ENCODE measurements at places on chromosomes 16 and 17.

- DNase-seq: no peak
- H3K4me3 ChIP-seq: no peak within 1 kb of the TSS
- H3K4me1 ChIP-seq: peaks cover 8% of the 10 kb centered on the region
- peaks cover 28% of the 10 kb centered on the region for H3K27me3 ChIP-seq
Measured at GRCh38 chr16:31428279-31428597, at the start of gene COX6A2. COX6A2 (minus strand) TSS chr16:31428360; CDS start chr16:31428325, 35 bp downstream.

GRCh38 chr17:18916816-18917500 lies 35.0 kb upstream of the SLC5A10 start:
- H3K4me1 ChIP-seq: peaks cover 54% of the 10 kb centered on the region
- DNase-seq: no peak
- peak overlapping the region; percentile 74 for H3K27ac ChIP-seq
- no peak overlapping the region for H3K4me3 ChIP-seq

GRCh38 chr17:79870540-79870939 lies 31.3 kb upstream of the CBX4 start:
- H3K4me3 ChIP-seq: no peak overlapping the region
- DNase-seq: no peak
- no peaks in the 10 kb centered on the region for H3K36me3 ChIP-seq
- H3K4me1 ChIP-seq: peaks cover 9% of the 10 kb centered on the region

- no peaks in the 10 kb centered on the region for H3K4me1 ChIP-seq
- H3K27ac ChIP-seq: no peak overlapping the region
- DNase-seq: no peak
Measured at GRCh38 chr16:86100205-86101136, 201.5 kb downstream of the IRF8 start.

GRCh38 chr16:67968400-67969253 lies at the start of gene SLC12A4:
SLC12A4 (minus strand) TSS chr16:67968637; CDS start chr16:67968553, 84 bp downstream.
- no peaks in the 10 kb centered on the region for H3K27me3 ChIP-seq
- peak within 1 kb of the TSS; percentile 100 for H3K4me3 ChIP-seq
- H3K36me3 ChIP-seq: peaks cover 12% of the 10 kb centered on the region
- DNase-seq: peak; percentile 87
- H3K27ac ChIP-seq: peak within 1 kb of the TSS; percentile 96

GRCh38 chr17:27303734-27304133 lies 9.8 kb downstream of the WSB1 start:
- DNase-seq: no peak
- no peaks in the 10 kb centered on the region for H3K27me3 ChIP-seq
- no peak overlapping the region for H3K27ac ChIP-seq

DNA sequence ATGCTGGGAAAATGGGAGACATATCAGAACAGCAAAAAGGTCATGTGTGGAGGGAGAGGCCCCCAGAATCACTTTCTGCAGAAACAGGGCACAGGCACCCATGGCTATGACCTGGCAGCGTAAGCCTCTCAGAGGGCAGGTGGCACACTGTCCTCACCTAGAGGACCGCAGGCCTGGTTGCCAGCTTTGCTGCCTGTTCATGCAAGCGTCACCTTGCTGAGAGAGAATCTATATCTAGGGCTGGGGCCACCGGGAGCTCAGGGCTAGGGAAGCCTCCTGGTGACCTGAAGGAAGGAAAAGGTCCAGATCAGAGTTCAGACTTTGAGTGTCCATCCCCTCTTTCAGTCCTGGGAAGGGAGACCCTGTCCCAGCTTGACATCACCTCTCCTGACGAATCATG lies 78.7 kb downstream of the GOSR1 start:
- peaks cover 12% of the 10 kb centered on the region for H3K4me1 ChIP-seq
- no peak overlapping the region for H3K27ac ChIP-seq
- H3K4me3 ChIP-seq: no peak overlapping the region
- no peak for DNase-seq

DNA sequence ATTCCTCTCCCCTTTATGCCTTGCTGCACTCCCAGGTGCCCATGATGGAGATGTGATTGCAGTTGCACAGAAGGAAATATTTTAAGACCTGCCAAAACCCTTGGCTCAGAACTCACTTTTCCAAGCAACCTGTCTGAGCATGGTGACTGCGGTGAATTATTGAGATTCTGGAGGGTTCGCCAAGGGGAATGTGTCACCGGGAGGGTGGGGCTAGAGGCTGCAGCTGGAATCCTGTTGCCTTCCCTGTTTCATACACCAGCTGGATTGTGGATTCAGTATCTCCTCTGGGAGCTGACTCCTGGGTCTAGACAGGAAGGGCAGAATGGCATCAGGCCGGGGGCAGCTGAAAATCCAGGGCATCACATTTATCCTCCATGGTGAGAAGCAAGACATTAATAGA lies 527.2 kb downstream of the TMEM114 start:
- no peaks in the 10 kb centered on the region for H3K36me3 ChIP-seq
- H3K27me3 ChIP-seq: no peaks in the 10 kb centered on the region
- no peak overlapping the region for H3K27ac ChIP-seq
- no peak overlapping the region for H3K4me3 ChIP-seq

- H3K27me3 ChIP-seq: no peaks in the 10 kb centered on the region
- no peak for DNase-seq
- H3K36me3 ChIP-seq: no peaks in the 10 kb centered on the region
- H3K27ac ChIP-seq: no peak overlapping the region
- H3K4me1 ChIP-seq: no peaks in the 10 kb centered on the region
Measured at GRCh38 chr16:62272035-62272434, 235.8 kb upstream of the CDH8 start.

GRCh38 chr17:43853546-43853945 lies 6.6 kb downstream of the CD300LG start:
- peaks cover 51% of the 10 kb centered on the region for H3K27me3 ChIP-seq
- no peaks in the 10 kb centered on the region for H3K4me1 ChIP-seq

DNA sequence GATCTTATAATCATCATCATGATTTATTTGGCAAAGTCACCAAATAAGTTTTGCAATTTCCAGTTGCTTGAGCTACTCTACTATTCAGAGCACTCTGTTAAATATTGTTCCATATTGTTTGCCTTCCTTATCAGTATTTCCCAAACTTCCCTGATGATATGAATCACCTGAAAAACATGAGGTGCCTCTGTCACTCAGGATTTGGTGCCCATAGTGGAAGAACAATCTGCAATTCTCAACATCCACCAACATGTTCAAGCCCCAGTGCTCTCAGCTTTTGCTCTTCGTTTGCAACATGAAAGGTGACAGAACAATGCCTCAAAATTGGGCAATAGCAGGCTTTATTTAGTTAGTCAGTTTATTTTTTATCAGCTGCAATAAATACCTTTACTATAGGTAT lies 28.6 kb upstream of the WSB1 start:
- peaks cover 4% of the 10 kb centered on the region for H3K4me1 ChIP-seq
- no peak for DNase-seq
- no peak overlapping the region for H3K27ac ChIP-seq
- H3K36me3 ChIP-seq: no peaks in the 10 kb centered on the region
- no peak overlapping the region for H3K4me3 ChIP-seq
- no peaks in the 10 kb centered on the region for H3K27me3 ChIP-seq

GRCh38 chr16:4115949-4116318 lies 308 bp downstream of the ADCY9 start:
- no peak for DNase-seq
- H3K36me3 ChIP-seq: peaks cover 3% of the 10 kb centered on the region
- H3K4me1 ChIP-seq: peaks cover 49% of the 10 kb centered on the region
- peak overlapping the region; percentile 81 for H3K4me3 ChIP-seq
- H3K27ac ChIP-seq: no peak overlapping the region
- peaks cover 18% of the 10 kb centered on the region for H3K27me3 ChIP-seq

GRCh38 chr17:55090079-55090492 lies 121.5 kb downstream of the STXBP4 start:
- peaks cover 9% of the 10 kb centered on the region for H3K36me3 ChIP-seq
- no peaks in the 10 kb centered on the region for H3K27me3 ChIP-seq
- H3K4me3 ChIP-seq: no peak overlapping the region

DNA sequence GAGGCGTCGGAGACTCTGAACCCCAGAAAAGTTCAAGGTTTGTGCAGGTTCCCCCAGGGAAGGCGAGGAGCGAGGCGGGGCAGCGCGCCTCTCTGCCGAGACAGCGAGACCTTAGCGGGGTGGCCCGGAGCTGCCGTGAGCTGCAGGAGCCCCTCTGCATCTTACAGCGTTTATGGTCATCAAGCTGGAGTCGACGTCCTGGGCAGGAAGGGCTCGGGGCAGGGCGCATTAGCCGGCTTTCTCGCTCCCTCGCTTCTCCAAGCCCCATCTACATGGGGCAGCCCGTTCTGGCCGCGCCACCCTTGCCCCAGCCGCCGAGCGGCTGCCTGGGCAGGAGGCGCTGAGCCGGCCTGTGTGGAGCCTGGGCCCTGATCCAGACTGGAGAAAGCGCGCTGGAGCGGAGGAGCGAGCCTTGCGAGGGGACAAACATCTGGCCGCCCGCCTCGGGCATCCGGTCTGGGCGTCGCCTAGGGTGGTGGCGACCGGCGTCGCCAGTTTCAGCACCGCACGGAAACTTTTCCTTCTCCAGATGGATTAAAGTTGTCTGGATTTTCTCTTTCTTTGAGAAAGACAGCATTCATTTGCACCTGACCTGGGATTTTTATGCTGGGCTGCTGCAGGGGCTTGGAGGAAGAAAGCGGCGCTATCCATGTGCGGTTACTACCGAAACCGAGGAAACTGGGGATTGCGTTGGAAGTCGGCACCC lies 750 bp downstream of the TMEM132E start:
- DNase-seq: no peak
- H3K4me1 ChIP-seq: peaks cover 39% of the 10 kb centered on the region
- H3K27me3 ChIP-seq: peaks cover 93% of the 10 kb centered on the region

DNA sequence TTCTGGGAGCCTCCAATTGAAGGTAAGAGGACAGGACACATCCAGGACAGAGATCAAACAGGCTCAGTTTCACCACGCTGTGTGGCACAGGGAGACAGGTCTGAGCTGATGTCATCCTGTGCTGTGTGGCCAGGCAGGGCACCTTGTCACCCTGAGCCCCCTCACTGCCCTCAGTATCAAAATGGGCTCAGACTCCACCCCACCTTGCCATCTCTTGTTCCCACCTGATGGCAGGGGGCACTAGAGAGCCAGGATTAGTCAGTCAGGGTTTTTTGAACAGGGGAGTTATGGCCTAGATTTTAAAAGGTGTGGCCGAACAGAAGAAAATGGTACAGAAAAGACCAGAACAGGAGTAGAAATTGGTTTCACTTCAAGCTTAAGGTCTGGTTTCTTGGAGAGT lies 2.6 kb downstream of the KAT2A start:
- no peaks in the 10 kb centered on the region for H3K27me3 ChIP-seq
- peaks cover 70% of the 10 kb centered on the region for H3K36me3 ChIP-seq
- peaks cover 36% of the 10 kb centered on the region for H3K4me1 ChIP-seq
- no peak overlapping the region for H3K4me3 ChIP-seq
- no peak for DNase-seq

DNA sequence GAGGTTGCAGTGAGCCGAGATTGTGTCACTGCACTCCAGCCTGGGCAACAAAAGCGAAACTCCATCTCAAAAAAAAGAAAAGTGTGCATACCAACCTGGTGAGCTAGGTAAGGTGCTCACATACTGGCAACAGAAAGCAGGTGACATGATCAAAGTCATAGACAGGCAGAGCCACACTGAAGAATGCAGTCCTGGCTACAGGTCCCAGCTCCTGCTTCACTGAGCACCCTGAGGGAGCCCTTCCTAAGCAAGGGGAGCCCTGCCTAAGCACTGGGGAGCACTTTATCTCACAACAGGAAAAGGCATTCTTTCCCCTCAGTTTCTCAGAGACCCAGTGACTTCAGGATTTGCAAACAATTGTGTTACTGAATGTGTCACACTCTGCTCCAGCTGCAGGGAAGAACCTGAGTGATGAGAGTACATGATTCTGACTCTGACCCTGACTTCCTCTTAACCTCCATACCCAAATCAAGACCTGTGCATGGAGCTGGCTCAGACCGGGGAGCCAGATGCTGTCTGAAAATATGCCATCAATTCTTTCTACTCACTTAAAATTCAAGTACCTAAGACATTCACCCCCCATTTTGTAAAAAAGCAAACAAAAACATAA lies 40.5 kb downstream of the ANKRD11 start:
- no peak overlapping the region for H3K27ac ChIP-seq
- no peak overlapping the region for H3K4me3 ChIP-seq
- no peaks in the 10 kb centered on the region for H3K27me3 ChIP-seq
- H3K36me3 ChIP-seq: peaks cover 8% of the 10 kb centered on the region
- H3K4me1 ChIP-seq: peaks cover 50% of the 10 kb centered on the region

- H3K27ac ChIP-seq: no peak overlapping the region
- no peaks in the 10 kb centered on the region for H3K36me3 ChIP-seq
- no peak for DNase-seq
- no peaks in the 10 kb centered on the region for H3K4me1 ChIP-seq
- H3K27me3 ChIP-seq: peaks cover 57% of the 10 kb centered on the region
Measured at GRCh38 chr17:34710226-34710625, 130.8 kb downstream of the TMEM132E start.

DNA sequence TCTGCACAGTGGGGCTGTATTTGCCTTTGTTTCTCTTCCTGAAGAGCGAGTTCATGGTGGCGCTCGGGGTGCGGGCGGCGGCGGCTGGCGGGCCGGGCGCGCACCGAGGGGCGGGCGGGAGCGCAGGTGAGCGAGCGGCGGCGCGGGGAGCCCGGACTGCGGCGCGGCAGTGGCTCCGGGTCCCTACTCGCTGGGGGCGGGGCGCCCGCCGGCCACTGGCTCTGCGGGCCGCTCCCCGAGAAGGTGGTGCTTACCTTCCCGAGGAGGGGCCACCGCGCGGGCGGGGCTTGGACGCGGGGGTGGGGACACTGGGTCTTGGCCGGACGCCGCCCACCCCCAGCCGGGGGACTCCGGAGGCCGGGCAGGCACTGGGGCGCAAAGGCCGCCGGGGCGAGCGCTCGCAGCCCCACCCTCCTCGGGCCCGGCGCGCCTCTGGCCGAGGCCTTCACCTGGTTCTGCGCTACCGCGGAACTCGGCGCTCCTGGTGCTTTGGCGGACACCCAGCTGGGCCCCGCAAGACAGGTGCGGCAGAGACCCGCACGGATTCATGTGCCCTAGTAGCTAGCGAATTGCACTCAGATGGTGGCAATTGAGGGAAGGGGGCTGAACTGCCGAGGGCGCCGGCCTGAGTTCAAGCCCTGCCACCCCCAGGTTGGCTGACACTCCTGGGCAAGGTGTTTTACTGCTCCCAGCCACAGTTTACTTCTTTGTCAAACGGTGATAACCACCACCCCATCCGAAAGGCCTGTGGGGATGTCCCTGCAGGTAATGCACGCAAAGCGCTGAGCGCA lies at the start of gene PPL:
TSS of gene PPL (minus strand) at position 158 of the 791 bp plus-strand sequence. CDS start at position 55, 103 bp downstream.
- peak; percentile 14 for DNase-seq
- H3K4me3 ChIP-seq: peak within 1 kb of the TSS; percentile 81
- H3K4me1 ChIP-seq: peaks cover 13% of the 10 kb centered on the region
- H3K27ac ChIP-seq: no peak within 1 kb of the TSS

GRCh38 chr16:80656711-80657150 lies 115.9 kb downstream of the DYNLRB2 start:
- H3K27ac ChIP-seq: peak overlapping the region; percentile 59
- H3K4me3 ChIP-seq: no peak overlapping the region
- peaks cover 3% of the 10 kb centered on the region for H3K36me3 ChIP-seq
- no peak for DNase-seq
- no peaks in the 10 kb centered on the region for H3K4me1 ChIP-seq

GRCh38 chr17:1007310-1008007 lies 10.5 kb downstream of the TIMM22 start:
- H3K36me3 ChIP-seq: peaks cover 32% of the 10 kb centered on the region
- peaks cover 10% of the 10 kb centered on the region for H3K4me1 ChIP-seq
- no peaks in the 10 kb centered on the region for H3K27me3 ChIP-seq
- H3K27ac ChIP-seq: no peak overlapping the region
- no peak overlapping the region for H3K4me3 ChIP-seq
- DNase-seq: no peak
